ENCODE measurements at places on chromosomes 1 and 21.

DNA sequence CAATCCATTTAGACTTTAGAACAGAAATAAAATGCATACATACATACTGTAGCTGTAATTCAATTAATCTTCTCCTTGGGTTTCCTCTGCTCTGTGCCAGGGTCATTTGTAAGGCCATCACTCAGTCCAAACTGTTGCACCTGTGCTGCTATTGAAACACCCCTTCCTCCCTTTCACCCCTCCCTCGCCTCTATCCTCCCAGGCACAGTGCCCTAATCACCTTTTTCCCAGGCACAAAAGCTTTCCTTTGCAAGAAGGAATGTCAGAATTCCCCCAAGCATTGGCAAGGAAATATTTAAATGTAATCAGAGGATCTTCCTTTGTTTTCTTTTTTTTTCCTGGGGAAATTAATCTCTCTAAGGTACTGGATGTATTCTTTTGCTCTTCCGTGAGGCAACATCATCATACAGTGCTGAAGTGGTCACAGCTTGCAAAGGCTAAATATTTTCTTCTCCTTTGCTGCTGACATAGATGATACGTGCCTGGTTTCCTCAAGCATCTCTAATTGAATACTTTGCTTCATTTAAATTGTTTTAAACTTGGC is 339.3 kb upstream of the NR5A2 start:
- no peak for DNase-seq

DNA sequence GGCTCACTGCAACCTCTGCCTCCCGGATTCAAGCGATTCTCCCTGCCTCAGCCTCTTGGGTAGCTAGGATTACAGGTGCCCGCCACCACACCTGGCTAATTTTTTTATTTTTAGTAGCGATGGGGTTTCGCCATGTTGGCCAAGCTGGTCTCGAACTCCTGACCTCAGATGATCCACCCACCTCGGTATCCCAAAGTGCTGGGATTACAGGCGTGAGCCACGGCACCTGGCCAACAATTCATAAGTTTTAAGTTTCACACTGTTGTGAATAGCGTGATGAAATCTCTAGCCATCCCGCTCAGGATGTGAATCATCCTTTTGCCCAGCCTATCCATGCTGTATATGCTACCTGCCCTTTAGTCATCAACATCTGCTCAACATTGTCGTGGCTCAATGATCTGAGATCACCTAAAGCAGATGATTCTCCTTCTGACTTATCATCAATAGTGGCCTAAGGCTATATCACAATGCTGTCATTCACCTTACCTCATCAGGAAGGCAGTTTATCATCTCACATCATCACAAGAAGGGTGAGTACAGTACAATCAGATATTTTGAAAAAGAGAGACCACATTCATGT is 2.6 kb downstream of the PFDN2 start:
- DNase-seq = no peak

- DNase-seq = no peak
Measured at GRCh38 chr1:2091611-2092604, 41.7 kb downstream of the PRKCZ start.

DNA sequence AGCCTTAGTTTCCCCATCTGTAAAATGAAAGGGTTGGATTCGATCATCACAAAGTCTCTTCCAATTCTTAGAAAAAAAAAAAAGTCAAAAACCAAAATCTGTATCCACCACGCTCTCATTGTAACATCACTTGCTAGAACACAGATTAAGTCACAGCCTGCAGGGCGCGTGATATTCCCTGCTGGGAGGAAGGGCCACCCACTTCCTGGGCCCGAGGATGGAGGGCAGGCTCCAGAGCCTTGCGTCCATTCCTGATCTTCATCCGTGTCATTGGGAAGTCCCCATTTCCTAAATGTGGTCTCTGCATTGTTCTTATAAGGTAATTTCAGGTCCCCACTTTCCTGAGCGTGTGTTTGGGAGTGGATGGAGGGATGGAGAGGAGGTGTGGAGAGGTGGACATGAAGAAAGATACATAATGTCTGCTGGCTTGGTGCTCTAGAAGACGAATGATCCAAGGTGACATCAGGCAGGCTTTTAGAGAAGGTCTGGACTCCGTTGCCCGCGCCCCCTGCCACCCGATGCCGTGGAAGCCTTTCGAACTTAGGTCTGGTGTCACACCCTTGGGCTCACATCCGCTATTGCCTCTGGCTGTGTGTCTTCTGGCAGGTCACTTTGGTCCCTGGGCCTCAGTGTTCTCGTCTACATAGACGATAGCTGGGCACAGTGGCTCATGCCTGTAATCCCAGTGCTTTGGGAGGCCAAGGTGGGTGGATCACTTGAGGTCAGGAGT is 56.1 kb downstream of the ATP5PO start:
- DNase-seq = no peak

DNA sequence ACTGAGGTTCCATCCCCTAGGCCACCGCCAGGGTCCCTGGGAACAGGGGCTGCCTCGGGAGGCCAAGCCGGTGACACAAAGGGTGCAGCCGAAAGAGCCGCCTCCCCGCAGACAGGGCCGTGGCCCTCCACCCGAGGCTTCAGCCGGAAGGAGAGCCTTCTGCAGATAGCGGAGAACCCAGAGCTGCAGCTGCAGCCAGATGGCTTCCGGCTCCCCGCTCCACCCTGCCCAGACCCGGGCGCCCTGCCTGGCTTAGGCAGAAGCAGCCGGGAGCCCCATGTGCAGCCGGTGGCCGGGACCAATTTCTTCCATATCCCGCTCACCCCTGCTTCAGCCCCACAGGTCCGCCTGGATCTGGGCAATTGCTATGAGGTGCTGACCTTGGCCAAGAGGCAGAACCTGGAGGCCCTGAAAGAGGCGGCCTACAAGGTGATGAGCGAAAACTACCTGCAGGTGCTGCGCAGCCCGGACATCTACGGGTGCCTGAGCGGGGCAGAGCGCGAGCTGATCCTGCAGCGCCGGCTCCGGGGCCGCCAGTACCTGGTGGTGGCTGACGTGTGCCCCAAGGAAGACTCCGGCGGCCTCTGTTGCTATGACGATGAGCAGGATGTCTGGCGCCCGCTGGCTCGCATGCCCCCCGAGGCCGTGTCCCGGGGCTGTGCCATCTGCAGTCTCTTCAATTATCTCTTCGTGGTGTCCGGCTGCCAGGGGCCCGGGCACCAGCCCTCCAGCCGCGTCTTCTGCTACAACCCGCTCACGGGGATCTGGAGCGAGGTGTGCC is 1.4 kb downstream of the KLHDC7A start:
- DNase-seq = no peak

- DNase-seq = no peak
Measured at GRCh38 chr21:26717146-26717739, 128.0 kb downstream of the ADAMTS1 start.

GRCh38 chr1:26405281-26405915 is 5.2 kb upstream of the LIN28A start:
- no peak for DNase-seq

DNA sequence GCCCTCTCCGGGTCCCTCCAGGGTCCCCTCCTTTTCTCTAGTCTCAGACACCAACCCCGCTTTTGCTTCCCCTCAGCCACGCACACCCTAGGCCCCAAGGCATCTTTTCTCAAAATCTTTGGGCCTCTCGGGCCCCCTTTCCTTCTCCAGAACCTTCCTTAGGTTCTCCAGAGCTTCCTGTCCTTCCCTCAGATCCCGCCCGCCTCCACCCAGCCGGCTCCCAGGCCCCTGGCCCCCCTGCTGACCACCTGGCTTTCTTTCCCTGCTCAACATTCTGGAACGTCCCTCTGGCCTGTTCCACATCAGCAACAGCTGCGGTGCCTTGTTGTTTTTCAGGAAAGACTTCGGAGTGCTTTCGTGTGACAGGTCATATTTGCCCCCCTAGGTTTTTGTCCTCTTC is 1.2 kb downstream of the ZDHHC18 start:
- DNase-seq = no peak

DNA sequence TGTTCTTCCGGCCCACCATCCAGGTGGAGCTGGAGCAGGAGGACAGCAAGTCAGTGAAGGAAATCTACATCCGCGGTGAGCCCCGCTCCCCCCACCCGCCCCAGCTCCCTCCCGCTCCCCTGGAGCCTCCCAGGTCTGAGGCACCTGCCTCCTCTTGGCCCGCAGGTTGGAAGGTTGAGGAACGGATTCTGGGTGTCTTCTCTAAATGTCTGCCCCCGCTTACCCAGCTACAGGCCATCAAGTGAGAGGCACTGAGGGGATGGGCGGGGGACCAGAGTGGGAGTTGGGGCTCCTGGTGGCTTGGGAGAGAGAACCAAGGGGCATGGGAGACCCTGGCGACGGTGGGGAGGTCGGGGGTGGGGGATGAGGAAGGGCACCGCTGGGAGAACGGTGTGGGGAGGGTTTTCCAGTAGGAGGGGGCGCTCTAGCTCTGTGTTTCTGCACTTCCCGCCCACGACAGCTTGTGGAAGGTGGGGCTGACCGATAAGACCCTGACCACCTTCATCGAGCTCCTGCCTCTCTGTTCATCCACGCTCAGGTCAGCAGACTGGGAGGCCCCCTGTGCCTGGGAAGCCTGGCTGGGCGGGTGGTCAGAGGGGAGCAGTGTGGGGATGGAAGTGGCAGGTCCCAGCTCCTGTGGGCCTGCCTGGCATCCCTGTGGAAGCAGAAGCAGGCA is 4.2 kb downstream of the LRRC71 start:
- DNase-seq = no peak

DNA sequence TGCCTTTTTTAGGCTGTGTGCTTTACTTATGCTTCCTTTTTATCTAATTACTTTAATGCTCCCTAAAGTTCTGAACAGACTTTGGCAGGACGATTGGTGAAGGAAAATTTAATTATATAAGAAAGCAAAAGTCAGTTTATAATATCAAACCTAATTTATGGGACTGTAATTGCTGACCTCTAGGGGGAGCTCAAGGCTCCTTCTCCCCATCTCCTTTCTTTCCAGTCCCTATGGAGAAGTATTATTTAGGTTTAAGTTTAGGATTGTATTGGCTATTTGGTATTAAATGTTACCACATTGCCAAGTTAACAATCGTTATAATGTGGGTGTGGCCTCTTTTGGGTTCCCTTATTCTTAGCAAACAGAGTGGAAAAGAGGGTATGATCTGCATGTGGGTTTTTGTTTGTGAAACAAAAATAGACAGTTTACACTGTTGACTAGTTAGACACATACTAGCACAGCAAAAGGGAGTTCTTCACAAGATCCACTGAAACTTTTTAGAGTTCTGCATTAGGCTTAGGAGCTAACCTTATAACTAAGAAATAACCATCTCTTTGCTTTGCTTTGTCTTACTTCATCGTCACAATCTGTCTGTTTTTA is 48.2 kb upstream of the TNFSF4 start:
- no peak for DNase-seq

DNA sequence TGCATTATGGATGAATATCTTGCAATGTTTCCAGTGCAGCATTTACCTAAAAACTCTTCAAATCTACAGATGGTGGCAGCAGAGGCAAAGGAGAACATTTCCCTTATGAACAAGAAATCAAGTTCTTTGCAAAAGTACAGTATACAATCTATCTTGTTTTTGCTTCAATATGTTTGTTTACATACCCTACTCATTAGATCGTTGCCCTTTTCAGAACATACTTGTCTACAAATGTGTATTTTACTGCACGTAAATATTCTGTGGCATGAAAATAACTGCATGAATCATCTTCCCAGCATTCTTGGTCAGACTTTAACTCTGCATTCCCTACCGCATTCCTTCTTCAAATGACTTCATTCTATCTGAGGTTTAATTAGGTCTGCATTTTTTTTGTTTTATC is 212.7 kb downstream of the ZP4 start:
- DNase-seq = no peak

GRCh38 chr1:118948351-118948750 is 39.8 kb downstream of the TBX15 start:
- DNase-seq = no peak

- no peak for DNase-seq
Measured at GRCh38 chr1:4019606-4020331, 119.7 kb upstream of the C1orf174 start.

DNA sequence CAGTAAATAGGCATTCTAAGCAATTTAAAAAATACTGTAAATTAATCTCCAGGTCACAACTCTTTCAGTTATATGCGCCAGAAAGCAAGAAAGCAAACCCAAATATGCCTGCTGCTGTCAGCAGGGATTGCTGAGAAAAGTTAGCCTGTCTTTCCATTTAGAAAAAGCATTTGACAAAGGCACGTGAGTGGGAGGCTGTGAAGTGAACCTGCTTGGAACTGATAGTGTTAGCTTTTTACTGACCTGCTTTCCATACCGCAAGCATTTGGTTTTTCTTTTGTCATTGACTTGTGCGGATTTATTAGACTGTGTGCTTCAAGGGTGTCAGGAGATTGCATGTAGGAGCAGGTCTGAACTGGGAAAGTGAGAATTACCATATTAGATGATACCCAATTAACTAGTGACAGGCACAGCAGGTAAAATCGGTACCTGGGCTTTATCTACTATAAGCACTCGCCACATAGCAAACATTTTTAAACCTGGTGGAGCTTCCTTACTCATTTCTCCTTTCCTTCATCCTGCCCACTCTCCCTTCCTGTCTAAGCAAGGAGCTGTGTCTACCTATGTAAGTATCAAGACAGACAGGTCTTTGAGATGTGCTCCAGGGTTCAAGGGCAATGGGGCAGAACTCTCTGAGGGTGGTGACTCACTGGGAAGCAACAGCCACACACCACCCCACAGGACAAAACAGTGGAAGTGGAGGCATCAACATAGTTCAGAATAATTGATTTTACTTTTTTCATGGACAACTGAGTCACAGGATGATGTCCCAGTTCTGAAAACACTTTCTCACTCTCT is 323.9 kb downstream of the DISC1 start:
- DNase-seq = no peak

DNA sequence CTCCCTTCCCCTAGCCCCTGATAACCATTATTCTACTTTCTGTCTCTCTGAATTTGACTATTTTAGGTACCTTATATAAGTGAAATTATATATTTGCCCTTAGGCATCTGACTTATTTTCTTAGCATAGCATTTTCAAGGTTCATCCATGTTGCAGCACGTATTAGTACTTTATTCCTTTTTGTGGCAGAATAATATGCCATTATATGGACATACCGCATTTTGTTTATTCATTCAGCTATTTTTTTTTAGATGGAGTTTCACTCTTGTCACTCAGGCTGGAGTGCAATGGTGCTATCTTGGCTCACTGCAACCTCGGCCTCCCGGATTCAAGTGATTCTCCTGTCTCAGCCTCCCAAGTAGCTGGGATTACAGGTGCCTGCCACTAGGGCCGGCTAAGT is 326.2 kb upstream of the PLXNA2 start:
- no peak for DNase-seq

DNA sequence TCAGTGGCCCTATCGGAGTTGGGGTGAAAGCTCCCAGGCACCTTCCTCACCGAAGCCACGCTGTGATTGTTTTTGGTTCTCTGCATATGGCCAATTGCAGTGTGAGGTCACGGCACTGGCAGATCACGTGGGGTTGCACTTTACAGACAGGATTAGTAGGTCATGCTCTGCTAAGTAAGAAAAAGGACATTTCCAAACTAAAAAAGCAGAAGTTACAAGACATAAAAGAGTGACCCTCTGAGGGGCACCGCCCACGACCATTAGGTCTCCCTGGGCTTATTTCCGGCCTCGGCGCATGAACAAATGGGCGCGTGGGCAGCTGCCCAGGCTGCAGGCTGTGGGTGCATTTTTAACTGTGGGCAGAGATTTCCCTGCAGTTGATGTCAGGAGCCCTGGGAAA is 2.0 kb downstream of the CAPN9 start:
- DNase-seq = no peak
